ENCODE measurements at places on chromosomes 16 and 17. TPM values are rescaled to one million over a fixed set of nuclear protein-coding genes. Genes with fewer than 3 reads are reported as not detected.

Gene MT1H
- total RNA-seq, result not detected

DNA sequence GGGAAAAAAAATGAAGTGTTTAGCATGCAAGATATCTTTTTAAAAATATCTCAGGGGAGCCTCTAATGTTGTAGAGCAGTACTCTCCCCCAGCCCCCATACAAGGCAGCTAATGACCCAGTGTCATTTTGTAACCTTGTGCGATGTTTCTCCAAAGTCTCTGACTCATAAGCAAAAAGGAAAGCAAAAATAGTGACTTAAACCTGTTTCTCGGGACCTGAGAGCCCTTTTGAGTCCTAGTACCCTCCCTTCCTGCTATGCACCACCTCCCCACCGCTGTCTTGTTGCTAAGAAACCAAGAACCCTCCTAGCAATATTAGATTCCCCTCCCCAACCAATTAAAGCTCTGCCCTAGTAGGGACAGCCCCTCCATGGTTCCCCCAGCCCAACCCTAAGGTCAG lies 2.8 kb downstream of the MYCBPAP start:
- H3K4me1 ChIP-seq, result peaks cover 18% of the 10 kb centered on the region
- DNase-seq, result no peak
- no peak overlapping the region for H3K4me3 ChIP-seq
- no peaks in the 10 kb centered on the region for H3K36me3 ChIP-seq
- no peak overlapping the region for H3K27ac ChIP-seq

DNA sequence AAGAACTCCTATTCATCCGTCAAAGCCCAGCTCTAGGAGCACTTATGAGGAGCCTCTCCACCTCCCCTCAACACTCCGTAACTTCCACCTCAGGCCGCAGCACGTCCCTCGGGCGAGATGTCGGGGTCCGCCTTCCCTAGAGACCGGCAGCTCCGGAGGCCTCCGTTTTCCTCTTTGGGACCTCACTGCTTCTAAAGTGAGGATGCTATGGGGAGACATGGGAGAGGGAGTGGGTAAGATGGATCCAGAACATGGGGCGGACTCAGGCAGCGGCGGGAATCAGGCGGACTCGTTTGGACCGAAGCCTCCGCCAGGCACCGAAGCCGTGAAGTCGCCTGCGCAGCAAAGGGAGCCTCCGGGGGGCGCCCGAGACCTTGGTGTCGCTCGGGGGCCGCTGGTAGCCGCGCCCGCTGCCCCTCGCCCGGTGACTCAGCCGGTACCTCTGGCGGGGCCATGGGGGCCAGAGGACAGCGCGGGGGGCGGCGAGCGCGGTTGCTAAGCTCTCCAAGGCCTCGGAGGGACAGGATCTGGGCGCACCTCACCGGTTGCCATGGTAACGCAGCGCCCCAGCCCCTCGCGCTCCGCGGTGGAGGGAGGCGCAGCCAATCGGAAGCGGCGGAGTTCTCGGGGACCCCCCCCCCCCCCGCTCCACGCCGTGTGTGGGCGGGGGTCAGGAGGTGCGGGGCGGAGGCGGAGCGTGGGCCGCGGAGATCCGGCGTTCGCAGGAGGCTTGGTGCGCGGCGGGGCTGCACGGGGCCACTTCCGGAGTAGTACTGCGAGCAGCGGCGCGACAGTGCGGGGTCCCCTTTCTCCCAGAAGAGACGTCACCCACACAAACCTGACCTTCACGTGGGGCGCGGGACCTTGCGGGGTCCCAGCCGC lies 1.3 kb upstream of the HIC1 start:
- peaks cover 10% of the 10 kb centered on the region for H3K4me1 ChIP-seq
- H3K27ac ChIP-seq, result no peak overlapping the region
- H3K36me3 ChIP-seq, result peaks cover 2% of the 10 kb centered on the region
- peak overlapping the region; percentile 35 for H3K4me3 ChIP-seq
- H3K27me3 ChIP-seq, result peaks cover 33% of the 10 kb centered on the region
- DNase-seq, result no peak

Gene LRRC46
- 1.3 TPM for total RNA-seq

Gene NPIPA8
- 0.34 TPM for total RNA-seq

GRCh38 chr16:2774161-2774891 lies 2.8 kb downstream of the ELOB start:
- H3K27me3 ChIP-seq, result no peaks in the 10 kb centered on the region
- H3K27ac ChIP-seq, result peak overlapping the region; percentile 62
- peaks cover 13% of the 10 kb centered on the region for H3K36me3 ChIP-seq
- no peak for DNase-seq

DNA sequence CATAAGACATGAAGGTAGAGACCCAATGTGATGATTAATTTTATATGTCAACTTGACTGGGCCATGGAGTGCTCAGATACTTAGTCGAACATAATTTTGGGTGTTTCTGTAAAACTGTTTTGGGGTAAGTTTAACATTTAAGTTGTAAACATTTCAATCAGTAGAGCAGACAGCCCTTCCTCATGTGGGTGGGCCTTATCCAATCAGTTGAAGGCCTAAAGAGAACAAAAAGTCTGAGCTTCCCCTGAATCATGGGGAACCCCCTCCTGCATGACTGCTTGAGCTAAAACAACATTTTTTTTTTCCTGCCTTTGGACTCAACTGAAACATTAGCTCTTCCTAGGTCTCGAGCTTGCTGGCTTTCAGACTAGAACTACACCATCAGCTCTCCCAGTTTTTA lies 327.3 kb upstream of the SOX9 start:
- peaks cover 3% of the 10 kb centered on the region for H3K36me3 ChIP-seq
- no peak overlapping the region for H3K27ac ChIP-seq
- peaks cover 4% of the 10 kb centered on the region for H3K27me3 ChIP-seq
- no peak overlapping the region for H3K4me3 ChIP-seq

Gene GHDC
- 8.1 TPM for total RNA-seq

- DNase-seq, result no peak
- no peaks in the 10 kb centered on the region for H3K36me3 ChIP-seq
- H3K27ac ChIP-seq, result no peak overlapping the region
- no peaks in the 10 kb centered on the region for H3K27me3 ChIP-seq
Measured at GRCh38 chr17:17035490-17035889, 6.8 kb upstream of the MPRIP start.

- H3K4me3 ChIP-seq, result peak overlapping the region; percentile 77
- no peak for DNase-seq
- peaks cover 8% of the 10 kb centered on the region for H3K36me3 ChIP-seq
- H3K4me1 ChIP-seq, result peaks cover 39% of the 10 kb centered on the region
- H3K27ac ChIP-seq, result peak overlapping the region; percentile 91
Measured at GRCh38 chr17:68511254-68511670, 968 bp upstream of the PRKAR1A start.

Gene MYO15A
- total RNA-seq, result 3.3 TPM

- no peaks in the 10 kb centered on the region for H3K27me3 ChIP-seq
- no peak overlapping the region for H3K4me3 ChIP-seq
- no peaks in the 10 kb centered on the region for H3K4me1 ChIP-seq
- no peak overlapping the region for H3K27ac ChIP-seq
Measured at GRCh38 chr17:70892527-70892926, 723.2 kb downstream of the KCNJ2 start.

- H3K4me1 ChIP-seq, result no peaks in the 10 kb centered on the region
- H3K27ac ChIP-seq, result no peak overlapping the region
- no peak for DNase-seq
Measured at GRCh38 chr17:47872019-47872650, 21.2 kb upstream of the SP6 start.

Gene NHERF2
- total RNA-seq, result 8.4 TPM

Gene ZMYND15
- 0.18 TPM for total RNA-seq

GRCh38 chr16:4370570-4371356 lies 885 bp upstream of the VASN start:
- no peaks in the 10 kb centered on the region for H3K36me3 ChIP-seq
- H3K4me3 ChIP-seq, result peak overlapping the region; percentile 46
- H3K4me1 ChIP-seq, result peaks cover 13% of the 10 kb centered on the region
- H3K27ac ChIP-seq, result no peak overlapping the region
- no peak for DNase-seq
- no peaks in the 10 kb centered on the region for H3K27me3 ChIP-seq

Gene CES1
- total RNA-seq, result not detected

Gene DNAI2
- not detected for total RNA-seq

DNA sequence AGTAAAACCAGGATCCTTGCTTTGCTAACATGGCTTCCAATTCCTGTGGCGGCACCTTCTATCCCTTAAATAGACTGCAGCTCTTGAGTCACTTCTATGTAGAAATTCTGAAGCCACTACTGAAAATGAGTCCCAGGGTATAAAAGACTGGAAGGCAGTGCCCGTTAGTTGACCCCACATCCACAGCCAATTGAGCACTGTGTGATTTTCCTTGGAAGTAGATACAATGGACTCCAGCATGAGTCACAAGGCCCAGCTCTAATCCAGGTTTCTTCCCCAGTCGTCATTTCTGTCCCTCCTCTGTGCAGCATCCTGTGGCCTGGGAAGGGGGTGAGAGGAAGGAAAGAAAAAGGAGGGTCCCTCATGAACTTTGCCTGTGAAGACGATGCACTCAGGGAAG lies 69.5 kb downstream of the HLF start:
- H3K4me1 ChIP-seq, result no peaks in the 10 kb centered on the region
- no peak overlapping the region for H3K27ac ChIP-seq
- H3K36me3 ChIP-seq, result no peaks in the 10 kb centered on the region
- no peak for DNase-seq
- H3K4me3 ChIP-seq, result no peak overlapping the region
- H3K27me3 ChIP-seq, result peaks cover 4% of the 10 kb centered on the region

GRCh38 chr16:57527027-57527426 lies 9.3 kb downstream of the CCDC102A start:
- no peak for DNase-seq
- no peak overlapping the region for H3K4me3 ChIP-seq
- H3K27ac ChIP-seq, result no peak overlapping the region
- H3K36me3 ChIP-seq, result peaks cover 8% of the 10 kb centered on the region
- peaks cover 9% of the 10 kb centered on the region for H3K4me1 ChIP-seq
- peaks cover 35% of the 10 kb centered on the region for H3K27me3 ChIP-seq

Gene HOXB4
- 6.0 TPM for total RNA-seq

Gene TMEM235
- total RNA-seq, result not detected

DNA sequence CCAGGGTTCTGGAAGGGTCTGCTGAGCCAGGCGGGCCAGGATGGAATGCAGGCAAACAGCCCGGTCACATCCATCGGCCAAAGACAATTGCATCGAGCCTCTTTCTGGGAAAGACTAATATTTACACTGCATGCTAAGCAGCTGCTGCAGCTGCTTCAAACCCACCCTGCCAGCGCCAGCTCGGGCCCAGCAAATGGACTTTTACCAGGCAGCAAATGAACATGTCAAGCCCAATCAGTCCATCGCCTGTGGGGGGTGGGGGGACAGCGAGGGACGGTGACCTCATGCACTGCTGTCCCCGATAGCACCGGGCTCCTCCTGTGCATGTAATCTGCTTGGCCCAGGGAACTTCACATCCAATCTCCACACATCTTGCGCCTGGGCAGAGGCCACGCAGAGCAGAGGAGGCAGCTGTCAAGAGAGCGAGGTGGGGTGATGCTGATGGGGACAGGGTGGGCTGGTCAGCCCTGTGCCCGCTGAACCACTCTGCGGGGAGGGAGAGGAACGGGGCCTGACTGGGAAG lies 39.4 kb upstream of the CDH5 start:
- H3K27me3 ChIP-seq, result no peaks in the 10 kb centered on the region
- H3K4me3 ChIP-seq, result peak overlapping the region; percentile 45
- no peaks in the 10 kb centered on the region for H3K36me3 ChIP-seq
- peak overlapping the region; percentile 96 for H3K27ac ChIP-seq
- DNase-seq, result peak; percentile 34
- peaks cover 32% of the 10 kb centered on the region for H3K4me1 ChIP-seq

- H3K36me3 ChIP-seq, result peaks cover 8% of the 10 kb centered on the region
- DNase-seq, result no peak
- H3K4me1 ChIP-seq, result peaks cover 2% of the 10 kb centered on the region
- no peak overlapping the region for H3K27ac ChIP-seq
- no peak overlapping the region for H3K4me3 ChIP-seq
- H3K27me3 ChIP-seq, result no peaks in the 10 kb centered on the region
Measured at GRCh38 chr17:80874866-80875445, 116.7 kb upstream of the CHMP6 start.

Gene ATP1B2
- total RNA-seq, result 2.1 TPM

- no peak for DNase-seq
- no peak overlapping the region for H3K27ac ChIP-seq
- no peaks in the 10 kb centered on the region for H3K36me3 ChIP-seq
- peaks cover 11% of the 10 kb centered on the region for H3K27me3 ChIP-seq
- no peak overlapping the region for H3K4me3 ChIP-seq
Measured at GRCh38 chr16:85363881-85364280, 249.2 kb upstream of the GSE1 start.

Data from progenitor cell of endocrine pancreas (in vitro differentiated cells).